ENCODE measurements at places on chromosomes 5 and 9. TPM values are rescaled to one million over a fixed set of nuclear protein-coding genes. Genes with fewer than 3 reads are reported as not detected.

GRCh38 chr9:26462213-26462612 is 430.4 kb downstream of the CAAP1 start:
- no peak for DNase-seq

DNA sequence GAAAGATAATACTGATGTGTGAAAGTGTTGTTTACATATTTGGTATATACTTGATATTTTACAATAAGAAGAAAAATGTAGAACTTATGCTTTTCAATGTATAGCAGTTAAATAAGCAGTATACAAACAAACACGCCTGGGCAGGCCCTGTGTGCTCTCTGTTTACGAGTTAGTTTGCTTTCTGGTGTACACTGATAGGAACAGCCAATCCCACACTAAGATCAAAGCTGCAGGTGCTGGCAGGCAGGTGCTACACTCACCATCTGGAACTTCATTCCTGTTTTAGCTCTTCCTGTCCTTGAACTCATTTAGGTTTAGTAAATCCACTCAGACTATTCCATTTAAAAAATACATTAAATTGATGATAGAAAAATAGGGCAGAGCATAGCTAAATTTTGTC is 614.7 kb upstream of the ST8SIA4 start:
- DNase-seq, result no peak

DNA sequence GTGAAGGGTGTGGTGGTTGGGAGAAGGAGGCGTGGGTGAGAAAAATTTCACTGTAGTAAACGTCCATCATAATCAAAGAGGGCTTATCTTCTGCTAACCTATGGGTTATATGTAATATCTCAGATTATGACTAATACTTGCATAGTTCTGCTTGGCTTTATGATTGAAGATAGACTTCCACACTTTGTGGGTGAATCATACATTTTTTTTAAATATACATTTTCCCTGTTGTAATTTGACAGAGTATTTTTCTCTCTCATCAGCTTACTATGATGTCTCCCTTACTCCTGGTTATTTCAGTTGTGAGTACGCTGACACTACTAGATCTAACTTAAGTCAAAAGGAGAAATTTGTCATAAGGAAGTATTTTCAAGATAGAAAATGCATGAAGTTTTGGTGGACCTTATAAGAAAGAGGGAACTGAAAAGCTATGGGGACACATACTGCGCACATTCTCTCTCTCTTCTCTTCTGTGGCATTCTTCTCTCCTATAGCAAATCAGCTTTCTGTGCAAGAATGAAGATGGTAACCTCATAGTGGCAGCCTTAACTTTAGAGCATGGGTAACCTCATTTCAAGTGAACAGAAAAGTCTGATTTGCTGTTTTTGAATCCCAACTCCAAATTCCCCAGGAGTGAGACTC is 4.9 kb upstream of the JAK2 start:
- no peak for DNase-seq

GRCh38 chr5:142716963-142717362 is 31.1 kb upstream of the FGF1 start:
- DNase-seq, result peak; percentile 70

DNA sequence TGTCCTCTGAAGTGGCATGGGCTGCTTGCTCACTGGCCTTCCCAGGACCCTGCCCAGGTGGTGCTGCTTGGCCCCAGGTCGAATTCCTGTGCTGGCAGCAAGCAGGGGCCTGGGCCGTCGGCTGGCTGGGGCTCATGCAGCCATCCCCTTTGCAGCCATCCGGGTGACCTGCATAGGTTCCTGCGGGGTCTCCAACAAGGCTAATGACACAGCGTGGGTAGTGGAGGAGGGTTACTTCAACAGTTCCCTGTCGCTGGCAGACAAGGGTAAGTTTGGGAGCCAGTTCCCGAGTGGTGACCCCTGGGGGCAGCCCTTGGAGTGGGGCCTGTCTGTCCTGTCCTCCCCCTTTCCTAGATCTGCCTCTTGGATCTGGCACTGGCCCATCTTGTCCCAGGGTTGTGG is 6.1 kb upstream of the EHMT1 start:
- no peak for DNase-seq

GRCh38 chr9:93958121-93958818 is 3.1 kb upstream of the BARX1 start:
- DNase-seq, result peak; percentile 56

Gene SLC25A48
- total RNA-seq, result 1.7 TPM

Gene GRIN3A
- 0.15 TPM for total RNA-seq

Gene OR1Q1
- not detected for total RNA-seq

Measured in glutamatergic neuron (in vitro differentiated cells).